ENCODE measurements at places on chromosomes 13 and 19.

DNA sequence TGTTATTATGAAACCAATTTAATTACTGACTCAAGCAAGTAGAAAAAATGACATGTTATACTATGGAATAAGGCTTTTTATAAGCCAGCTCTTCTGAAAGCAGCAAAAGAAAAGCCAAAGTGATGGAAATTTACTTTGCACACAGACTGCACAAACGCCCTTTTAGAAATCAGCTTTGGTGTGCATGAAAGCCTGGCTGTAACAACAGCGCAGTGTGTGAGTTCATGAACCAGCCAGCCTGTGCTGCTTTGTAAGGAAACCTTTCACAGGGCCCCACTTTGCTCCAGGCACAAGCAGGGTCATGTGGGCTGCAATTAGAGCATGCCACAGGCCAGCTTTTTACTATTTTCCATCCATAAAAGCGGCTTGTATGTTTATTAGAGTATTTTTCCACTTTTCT lies 13.6 kb upstream of the IFT88 start:
- no peak for DNase-seq

- DNase-seq = no peak
These were observed 24.8 kb upstream of the CCNP start for GRCh38 chr19:40251244-40251643.

GRCh38 chr13:59230484-59231264 lies 933.1 kb downstream of the DIAPH3 start:
- DNase-seq = no peak

GRCh38 chr13:110121422-110122083 lies 185.4 kb downstream of the COL4A1 start:
- no peak for DNase-seq

DNA sequence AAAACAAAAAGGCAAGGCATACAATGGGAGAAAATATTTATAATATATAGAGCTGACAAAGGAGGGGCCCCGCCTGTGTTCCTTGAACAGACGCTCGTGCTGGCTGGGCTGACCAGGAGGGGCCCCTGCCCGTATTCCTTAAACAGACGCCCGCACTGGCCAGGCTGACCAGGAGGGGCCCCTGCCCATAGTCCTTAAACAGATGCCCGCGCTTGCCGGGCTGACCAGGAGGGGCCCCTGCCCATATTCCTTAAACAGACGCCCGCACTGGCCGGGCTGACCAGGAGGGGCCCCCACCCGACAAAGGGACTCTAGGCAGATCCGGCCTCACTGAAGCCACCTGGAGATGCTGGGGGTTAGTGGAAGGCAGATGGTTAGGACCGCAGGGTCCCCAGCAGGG lies 9.3 kb downstream of the ADPRHL1 start:
- no peak for DNase-seq

- DNase-seq = no peak
These were observed 9.3 kb upstream of the MARCHF2 start for GRCh38 chr19:8403820-8404109.

Data from activated CD4-positive, alpha-beta T cell treated with anti-CD3 and anti-CD28 coated beads, Interleukin-2, amount 50 U/mL, for 48 hours (primary cell).